ENCODE measurements at places on chromosomes 1 and 21.

DNA sequence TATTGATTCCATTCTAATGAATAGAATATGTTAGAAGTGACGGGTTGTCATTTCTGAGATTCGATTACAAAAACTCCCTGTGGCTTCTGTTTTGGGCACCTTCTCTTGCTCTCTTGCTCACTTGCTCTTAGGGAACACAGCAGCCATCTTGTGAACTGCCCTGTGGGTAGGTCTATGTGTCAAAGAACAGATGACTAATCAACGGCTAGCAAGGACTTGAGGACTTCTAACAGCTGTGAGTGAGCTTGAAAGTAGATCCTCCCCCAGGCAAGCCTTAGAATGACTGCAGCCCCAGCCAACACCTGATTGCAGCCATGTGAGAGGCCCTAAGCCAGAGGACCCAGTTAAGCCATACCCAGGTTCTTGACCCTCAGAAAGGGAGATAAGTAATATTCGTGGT lies 49.3 kb downstream of the AZIN2 start:
- DNase-seq = no peak

DNA sequence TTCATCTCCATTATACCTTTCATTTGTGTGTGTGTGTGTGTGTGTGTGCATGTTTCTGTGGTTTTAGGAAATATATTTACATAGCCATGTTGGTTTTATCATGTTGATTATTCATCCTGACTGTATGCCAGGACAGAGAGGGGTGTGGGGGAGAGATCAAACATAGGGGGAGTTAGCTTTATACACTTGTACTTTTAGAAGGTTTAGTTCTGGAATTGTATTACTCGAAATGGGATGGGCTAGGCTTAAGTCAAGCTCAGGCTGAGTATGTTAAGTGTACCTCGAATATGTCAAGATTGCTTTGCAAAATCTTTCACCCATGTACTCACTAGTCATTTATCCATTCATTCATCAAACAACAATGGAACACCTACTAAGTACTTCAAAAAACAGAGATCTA lies 123.3 kb downstream of the HMCN1 start:
- DNase-seq = no peak

DNA sequence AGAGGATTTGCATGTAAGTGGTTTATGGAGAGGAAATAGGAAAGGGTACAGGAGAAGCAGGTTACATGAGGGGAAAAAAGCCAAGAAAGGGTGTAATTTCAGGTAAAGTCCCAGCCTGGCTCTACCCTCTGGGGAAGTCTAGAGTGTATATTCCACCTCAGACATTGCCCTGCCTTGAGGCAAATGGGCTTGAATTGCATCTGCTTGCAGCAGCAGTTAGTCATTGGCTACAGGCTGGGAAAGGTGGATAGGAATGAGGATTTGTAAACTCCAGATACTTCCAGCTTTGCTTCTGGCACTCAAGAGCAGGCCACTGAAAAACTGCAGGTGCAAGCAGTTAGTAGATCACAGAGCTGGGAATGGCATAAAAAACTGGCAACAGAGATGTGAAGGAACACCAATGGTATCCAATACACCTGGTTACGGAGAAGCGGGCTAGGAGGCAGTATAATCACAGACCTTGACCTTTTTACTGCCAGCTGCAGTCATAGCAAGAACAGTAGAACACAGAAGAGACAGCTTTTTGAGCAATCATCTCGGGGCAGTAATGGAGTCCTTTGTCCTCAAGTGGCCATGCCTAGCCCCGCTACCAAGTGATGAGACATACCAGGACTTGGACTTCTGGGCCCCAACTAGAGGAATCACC lies 226.9 kb upstream of the NRIP1 start:
- no peak for DNase-seq

GRCh38 chr1:30024411-30025195 lies 698.8 kb downstream of the MATN1 start:
- no peak for DNase-seq

DNA sequence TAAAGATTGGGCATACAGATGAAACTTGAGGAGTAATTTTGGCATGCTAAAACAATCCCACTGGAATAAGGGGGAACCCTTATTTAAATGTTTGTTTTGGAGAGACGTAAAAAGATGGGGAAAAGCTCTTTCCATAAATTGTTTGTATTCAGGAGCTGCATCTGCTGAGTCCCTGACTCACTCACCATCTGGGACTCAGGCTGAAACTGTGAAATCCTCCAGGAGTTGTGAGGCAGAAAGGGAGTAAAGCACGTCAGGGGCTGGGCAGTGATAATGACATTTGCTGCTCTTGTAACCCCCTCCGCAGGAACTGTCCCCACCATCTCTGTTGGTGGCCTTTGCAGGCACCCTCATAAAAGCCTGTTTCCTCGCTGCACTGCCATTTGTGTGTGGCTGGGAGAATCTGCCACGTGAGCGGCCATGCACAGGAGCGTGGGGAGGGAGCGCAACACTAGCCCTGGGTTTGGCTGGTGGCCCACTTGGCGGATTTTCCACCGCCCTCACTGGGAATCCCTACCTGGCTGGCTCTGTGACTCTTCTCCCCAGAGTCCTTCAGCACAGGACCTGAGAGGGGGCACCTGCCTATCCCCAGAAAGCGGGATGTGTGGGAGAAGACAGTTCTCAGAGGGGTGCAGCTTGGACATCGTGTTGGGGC lies 45.3 kb downstream of the ZSCAN20 start:
- no peak for DNase-seq

- DNase-seq = no peak
Measured at GRCh38 chr1:218351391-218352074, 6.4 kb downstream of the TGFB2 start.

DNA sequence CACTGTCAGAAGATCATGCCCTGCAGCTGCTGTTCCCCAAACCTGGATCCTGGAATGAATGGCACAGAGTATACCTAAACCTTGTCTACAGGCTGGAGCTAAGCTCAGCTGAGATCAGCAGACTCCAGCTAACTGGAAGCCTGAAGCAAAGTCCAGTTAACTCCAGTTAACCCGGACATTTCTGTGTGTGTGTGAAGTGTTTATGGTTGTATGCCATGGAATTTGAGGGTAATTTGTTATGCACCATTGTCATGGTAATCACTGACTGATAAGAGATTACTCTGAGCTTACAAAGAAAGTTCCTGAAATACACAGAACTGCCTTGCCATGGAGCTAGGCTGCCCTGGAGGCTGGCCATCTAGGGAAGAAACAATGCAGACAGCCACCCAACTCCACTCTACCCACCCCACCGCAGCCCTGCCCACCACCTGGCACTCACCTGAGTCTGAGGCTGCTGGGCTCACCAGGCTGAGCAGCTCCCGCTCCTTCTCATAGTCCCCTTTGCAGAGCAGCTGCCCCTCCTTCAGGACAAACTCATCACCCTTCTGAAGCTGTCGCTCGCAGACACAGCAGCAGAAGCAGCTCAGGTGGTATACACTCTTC lies 107.4 kb downstream of the LMX1A start:
- DNase-seq = no peak

- no peak for DNase-seq
Measured at GRCh38 chr1:100585786-100586185, 47.8 kb downstream of the GPR88 start.

- no peak for DNase-seq
Measured at GRCh38 chr1:244180256-244180655, 129.2 kb downstream of the ZBTB18 start.

Measured in retinal pigment epithelial cell (primary cell).